ENCODE measurements at places on chromosomes 3 and 15.

- no peak for DNase-seq
Observed at GRCh38 chr15:27342991-27343390, 372.0 kb downstream of the GABRG3 start.

GRCh38 chr15:41886741-41887140 is 7.1 kb downstream of the SPTBN5 start:
- DNase-seq, result no peak

DNA sequence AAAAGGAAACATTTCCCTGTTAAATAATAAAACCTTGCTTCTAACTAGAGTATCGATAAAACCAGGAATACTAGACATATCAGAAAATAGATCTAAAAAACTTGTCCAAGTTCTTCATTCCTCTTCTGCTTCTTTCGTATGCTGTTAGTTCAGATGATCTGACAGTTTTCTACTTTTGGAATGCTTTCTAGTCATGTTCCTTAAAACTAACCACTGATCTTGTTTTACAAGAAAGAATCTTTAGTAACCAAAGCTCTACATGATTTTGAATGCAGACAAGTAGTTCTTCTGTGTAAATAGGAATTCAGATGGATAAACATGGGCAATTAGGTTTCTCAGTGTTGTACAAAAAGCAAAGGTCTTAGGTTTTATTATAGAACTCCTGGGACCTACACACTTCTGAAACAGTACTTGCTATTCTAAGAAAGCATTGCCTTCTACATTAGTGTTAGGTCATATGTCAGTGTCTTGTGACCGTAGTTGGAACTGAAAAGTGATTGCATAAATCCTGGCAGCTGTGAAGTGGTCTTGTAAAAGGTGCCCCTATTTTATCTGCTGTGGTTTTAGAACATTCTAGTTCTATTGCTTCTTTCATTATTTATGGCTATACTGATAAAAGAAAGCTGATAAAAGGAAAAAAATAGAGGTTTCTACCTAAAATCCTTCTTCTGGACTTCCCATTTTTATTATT is 40.7 kb downstream of the SNRK start:
- no peak for DNase-seq

- DNase-seq, result no peak
Observed at GRCh38 chr3:34364335-34364734, 565.9 kb downstream of the PDCD6IP start.

DNA sequence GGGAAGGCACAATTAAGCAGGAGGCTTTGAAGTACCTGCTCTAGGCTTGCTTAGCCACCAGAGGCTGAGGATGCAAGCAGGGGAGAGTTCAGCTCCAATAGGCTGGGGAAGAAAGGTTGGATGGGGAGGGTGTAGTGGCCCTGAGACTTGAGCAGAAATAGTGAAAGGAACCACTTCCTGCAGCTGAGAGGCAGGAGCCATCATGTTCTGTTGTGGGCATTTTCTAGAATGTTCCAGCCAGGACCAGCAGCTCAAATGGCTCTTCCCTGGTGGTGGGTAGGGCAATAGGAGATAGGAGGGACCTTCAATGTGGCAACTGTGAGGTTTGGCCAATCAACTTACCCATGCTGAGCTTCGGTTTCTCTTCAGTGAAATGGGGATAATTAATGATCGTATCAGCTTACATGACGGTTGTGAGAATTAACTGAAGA is 79.1 kb upstream of the CGNL1 start:
- DNase-seq, result no peak

DNA sequence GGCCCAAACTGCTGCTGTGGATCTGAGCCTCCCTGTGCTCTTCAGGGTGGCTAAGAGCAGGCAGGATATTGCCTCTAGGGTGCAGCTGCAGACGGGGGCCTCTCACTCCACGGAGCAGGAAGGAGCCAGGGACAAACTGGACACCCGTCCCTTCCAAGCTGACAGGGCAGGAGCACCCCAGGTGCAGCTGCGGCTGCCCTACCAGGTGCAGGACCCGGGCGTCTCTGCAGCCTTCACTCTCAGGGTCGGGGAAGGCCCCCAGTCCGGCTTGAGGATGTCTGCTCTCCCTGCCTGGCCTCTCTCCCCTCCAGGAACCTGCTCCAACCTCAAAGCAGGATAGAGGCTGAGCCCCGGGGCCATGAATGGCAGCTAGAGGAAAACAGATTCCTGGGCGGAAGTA is 1554.9 kb upstream of the CADM2 start:
- no peak for DNase-seq

- DNase-seq, result no peak
Observed at GRCh38 chr3:55622733-55623132, 135.6 kb upstream of the WNT5A start.

DNA sequence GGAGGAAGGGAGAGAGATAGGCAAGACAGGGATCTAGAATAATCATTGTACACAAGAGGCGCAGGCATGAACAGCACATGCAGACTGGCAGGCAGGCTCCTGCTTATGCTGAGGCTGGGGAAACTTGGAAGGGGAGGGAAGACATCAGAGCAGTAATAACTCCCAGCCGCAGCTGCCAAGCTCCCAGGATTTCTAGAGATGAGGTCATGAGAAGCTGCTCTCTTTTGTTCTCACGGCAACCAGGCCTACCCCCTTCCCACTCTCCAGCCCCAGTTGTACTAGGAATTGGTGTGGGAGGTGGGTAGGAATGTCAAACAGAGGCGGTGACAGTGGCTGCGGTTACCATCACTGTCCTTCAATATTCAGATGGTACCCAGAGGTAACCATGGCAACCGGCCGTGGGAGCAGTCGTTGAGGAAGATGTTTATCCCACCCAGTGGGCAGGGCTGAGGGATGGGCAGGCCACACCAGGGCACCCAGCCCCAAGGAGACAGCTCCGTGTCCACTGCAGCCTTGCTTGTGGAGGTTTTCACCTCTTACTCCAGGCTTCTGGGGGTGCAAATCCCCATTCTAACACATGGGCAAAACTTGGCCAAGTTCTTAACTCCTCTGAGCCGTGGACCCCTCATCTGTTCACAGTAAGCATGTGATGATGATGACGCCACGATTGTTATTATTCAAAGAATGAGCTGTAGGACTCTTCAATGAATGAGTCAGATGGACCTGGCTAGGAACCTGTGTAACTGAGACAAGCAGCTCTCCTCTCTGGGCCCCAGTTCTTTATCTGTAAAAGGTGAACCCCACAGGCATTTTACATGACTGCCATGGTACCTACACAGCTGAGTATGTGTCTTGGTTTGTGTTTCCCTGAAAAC is 360.8 kb upstream of the PROK2 start:
- DNase-seq, result no peak

GRCh38 chr15:41022487-41023090 is 69.3 kb downstream of the CHAC1 start:
- DNase-seq, result no peak

Measured in activated CD4-positive, alpha-beta T cell treated with anti-CD3 and anti-CD28 coated beads for 1 hour (primary cell).